ENCODE measurements at places on chromosomes 11 and 22.
A peak's percentile ranks its signal among the peaks of the same experiment; 100 is the strongest.

DNA sequence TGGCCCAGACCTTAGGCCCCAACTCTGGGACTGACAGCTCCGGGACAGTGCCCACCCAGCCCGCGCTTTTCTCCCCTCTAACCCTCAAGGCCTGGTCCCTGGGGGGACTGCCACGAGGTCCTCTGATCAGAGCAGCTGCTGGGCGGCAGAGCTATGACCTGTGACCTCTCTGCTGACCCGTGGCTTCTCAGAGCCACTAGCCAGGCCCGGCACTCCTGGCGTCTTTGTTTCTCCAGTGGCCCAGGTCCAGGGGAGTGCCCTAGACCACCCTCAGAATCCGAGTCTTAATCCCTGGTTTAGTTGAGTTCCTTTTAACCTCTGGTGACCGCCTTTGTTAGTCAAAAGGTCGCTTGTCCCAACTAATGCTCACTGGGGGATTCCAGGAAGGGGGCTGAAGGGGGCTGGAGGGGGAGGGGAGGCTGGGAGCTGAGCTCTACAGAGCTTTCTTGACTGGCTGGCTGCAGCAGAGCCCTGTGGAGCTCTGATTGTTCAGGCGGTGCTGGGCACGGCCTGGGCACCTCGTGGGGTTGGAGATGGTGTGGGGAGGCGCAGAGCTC is 1.2 kb downstream of the FBLN1 start:
- DNase-seq, result no peak

- DNase-seq, result no peak
These were observed 4.1 kb upstream of the C11orf24 start for GRCh38 chr11:68275721-68276507.

GRCh38 chr11:2776351-2777061 is 76.7 kb upstream of the KCNQ1OT1 start:
- DNase-seq, result no peak

DNA sequence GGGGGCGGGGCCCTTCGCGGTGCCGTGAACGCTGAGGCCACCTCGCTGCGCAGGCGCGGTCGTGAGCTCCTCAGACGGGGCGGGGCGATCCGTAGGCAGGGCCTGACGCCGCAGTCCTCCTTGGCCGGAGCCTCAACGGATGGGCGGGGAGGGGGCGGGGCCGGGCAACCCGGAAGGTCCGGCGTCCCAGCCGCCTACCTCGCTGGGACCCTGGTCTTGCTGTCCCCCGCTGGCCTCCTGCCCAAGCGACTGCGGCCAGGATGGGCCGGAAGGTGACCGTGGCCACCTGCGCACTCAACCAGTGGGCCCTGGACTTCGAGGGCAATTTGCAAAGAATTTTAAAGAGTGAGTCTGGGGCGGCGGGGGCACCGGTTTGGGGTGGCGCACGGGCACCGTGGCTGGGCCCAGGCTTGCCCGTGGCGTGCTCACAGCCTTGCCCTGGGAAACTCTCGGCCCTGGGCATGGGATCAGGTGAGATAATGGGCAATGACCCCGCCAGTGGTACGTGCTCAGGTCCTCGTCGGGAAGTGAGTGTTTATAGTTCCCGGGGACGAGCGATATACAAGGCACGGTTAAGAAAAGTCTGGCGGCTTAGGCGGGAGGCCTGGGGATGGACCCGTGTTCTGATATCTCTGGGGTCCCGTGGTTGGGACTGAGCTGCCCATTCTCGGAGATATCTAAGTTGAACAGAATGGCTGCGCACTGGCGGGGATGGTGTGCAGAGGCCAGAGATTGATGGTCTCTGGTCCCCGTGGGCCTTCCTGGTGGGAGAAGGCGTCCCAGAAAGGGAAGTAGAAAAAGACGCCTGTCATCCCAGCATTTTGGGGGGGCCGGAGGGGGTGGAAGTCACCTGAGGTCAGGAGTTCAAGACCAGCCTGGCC is at the start of gene NADSYN1:
Gene NADSYN1 (plus strand): TSS at position 167 of the 881 bp plus-strand sequence. CDS start 94 bp downstream, at position 261.
- peak; percentile 100 for DNase-seq

Measured in DMS53 (cell line).